ENCODE measurements at places on chromosomes 4 and X. TPM values are rescaled to one million over a fixed set of nuclear protein-coding genes. Genes with fewer than 3 reads are reported as not detected.

CFI gene
- not detected for polyA plus RNA-seq

ZNF280C gene
- polyA plus RNA-seq, result 2.5 TPM

ADAM29 gene
- not detected for polyA plus RNA-seq

IGBP1 gene
- polyA plus RNA-seq, result 63.8 TPM

COX18 gene
- 9.7 TPM for polyA plus RNA-seq

SSX4B gene
- polyA plus RNA-seq, result not detected

LINC00632 gene
- polyA plus RNA-seq, result 0.28 TPM

CTAG1B gene
- not detected for polyA plus RNA-seq

NOX1 gene
- polyA plus RNA-seq, result not detected

GC gene
- not detected for polyA plus RNA-seq

CFP gene
- 20.1 TPM for polyA plus RNA-seq

CXCL1 gene
- not detected for polyA plus RNA-seq
